ENCODE measurements at places on chromosomes 4 and X.

DNA sequence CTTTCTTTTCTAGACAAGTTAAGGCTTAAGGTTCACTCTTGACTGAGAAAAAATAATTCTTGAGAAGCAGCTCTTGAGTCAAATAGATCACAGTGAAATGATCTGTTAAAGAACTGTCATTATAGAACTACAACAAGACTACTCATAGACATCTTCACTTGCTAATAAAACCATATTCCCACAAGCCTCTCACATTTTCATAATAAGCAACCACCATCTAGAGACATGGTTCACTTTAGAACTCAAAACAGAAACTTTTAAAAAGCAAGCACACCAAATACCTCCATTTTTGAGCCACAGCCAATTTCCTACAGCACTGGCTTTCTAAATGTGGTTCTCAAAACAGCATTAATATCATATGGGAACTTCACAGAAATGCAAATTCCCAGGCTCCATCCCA is 309.5 kb downstream of the TMA16 start:
- DNase-seq, result no peak

- no peak for DNase-seq
These were observed 24.2 kb upstream of the EDNRA start for GRCh38 chr4:147456706-147457105.

- no peak for DNase-seq
These were observed 123.8 kb upstream of the CXCL13 start for GRCh38 chr4:77481856-77482255.

GRCh38 chr4:143294310-143294709 is 42.4 kb upstream of the GAB1 start:
- DNase-seq, result peak; percentile 67

DNA sequence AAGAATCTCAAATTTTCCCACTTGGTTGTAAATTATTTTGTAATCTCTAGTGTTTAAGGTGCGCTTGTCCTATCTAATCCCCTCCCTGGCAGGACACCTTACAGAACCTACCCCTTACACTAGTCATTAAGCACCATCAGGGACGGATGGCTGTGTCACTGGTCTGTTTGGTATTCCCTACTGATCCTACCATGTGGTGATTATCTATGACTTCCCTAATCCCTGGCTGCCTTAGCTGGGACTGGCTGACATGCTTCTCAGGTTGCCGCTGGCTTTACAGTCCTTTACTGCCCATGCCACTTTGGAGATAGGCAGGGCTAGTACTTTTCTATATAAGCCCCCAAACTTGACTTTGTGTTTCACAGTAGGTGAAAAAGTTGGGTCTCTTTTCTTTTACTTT is 58.6 kb downstream of the ELOVL6 start:
- no peak for DNase-seq

DNA sequence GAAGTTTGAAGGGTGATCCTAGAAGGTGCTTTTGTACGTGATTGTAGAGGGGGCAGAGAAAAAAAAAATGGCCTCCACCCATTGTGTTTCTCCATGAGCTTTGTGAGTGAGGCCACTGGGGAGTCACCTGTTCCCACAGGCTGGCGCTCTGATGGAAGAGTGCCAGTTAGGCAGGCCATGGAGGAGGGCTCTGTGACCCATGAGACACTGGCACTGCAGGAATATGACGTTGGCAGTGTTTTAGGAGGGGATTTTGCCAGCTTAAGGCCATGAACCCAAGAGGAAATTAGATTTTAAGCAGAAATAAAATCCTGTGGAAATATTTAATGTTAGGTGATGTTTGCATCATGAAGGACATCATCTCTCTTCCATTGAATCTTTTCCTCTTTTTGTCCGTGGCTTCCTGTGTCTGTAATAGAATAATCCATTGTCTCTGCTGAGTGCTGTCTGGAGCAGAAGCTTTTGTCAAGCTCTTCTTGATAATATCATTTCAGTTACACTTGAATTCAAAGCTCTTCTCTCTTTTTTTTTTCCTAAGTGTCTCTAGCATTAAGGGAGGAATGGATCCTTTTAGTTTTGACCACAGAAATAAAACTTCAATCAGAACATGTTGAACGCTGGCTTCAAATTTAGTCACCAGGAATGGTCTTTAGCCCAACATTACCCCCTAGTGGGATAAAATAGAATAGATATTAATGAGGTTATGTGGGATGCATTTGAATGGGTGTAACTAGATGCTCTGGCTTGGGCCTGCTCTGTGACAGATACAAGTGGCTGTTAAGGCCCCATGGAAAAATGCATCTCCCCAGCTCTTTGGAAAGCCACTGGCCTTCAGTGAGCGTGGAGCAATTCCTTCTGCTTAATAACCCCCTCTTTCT is 41.0 kb upstream of the UCP1 start:
- DNase-seq, result peak; percentile 83

DNA sequence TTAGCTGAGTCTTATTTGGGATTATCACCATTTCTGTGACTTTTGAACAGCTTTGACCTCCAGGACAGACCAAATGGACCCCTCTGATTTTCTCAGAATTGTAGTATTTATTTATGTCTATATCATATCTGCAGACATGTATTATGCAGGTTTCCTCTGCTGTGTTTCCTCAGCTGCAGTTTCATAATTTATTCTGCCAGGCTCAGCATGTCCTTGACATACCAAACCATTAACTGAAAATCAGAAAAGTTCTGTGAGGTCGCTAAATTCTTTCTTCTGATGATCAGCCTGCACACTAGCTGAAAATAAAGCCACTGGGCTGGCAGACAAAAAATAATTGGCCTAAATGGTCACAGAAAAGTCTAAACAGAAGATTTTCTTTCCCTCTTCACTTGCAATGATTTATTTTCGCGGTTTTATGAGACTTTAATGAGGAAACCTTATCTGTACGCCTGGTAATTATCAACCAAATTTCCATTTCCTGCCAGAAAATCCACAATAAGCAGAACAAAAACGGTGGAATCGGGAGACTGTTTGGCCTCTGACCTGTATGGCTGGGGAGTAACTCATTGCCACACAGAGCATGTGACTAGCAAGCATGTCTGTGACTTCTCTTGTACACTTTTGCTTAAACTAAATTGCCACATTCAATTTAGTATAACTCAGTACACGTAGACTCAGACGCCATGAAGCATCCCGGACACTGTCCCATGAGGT is 150.9 kb downstream of the ENPP6 start:
- peak; percentile 42 for DNase-seq

- DNase-seq, result no peak
These were observed 3.4 kb downstream of the NKRF start for GRCh38 chrX:119602701-119603255.

- DNase-seq, result no peak
These were observed 53.2 kb upstream of the TNIP3 start for GRCh38 chr4:121217351-121217750.

DNA sequence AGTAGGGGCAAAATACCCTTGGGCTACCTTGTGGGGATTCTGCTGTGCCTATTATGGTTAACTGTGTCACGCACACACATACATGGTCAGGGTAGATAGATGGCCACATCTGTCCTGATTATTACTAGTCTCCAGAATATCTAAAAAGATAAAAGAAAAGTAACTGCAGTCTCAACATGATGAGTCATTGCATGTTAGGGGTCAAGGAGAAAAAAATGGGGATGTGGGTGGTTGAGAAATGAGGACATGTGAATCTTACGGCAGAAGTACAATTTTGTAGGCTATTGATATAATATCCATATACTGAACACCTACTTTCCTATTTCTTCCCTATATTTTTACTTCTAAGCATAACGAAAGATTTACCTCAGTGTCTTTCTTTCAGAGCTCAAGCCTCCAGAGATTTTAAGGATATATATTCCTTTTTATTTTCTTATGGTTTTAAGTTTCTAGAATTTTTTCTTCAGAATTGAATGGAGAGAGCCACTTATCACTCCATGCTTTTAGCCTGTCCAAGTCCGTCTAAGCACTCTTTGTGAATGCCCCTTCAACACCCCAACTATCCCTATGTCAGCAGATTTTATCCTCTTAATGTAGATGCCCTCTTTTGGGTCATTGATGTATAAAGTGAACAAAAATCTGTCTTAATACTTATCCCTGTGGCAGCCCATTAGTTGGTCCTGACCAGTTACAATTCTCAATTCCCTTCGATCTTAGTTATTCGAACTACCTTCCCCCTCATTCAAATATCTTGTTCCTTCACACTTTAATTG is 642.2 kb downstream of the IQCM start:
- DNase-seq, result no peak

- DNase-seq, result peak; percentile 12
These were observed 54.4 kb upstream of the GAB1 start for GRCh38 chr4:143282211-143282707.

DNA sequence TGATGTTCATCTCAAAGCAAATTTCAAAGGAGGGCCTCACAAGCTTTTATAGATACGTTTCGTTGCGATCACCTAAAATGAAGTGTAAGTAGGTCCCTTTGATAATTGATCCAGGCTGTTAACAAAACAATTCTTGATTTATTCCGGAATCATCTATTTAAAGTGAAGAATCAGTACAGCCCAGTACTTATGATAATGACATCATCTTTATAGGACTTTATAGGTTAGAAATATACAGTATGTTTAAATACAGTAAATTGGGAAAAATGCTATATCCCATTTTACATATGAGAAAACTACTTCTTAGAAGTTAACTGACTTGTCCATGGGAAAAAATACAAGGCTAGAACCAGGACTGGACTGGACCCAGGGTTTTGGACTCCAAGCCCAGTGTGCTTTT is 3.7 kb downstream of the PTCHD1 start:
- DNase-seq, result no peak

- DNase-seq, result no peak
These were observed 473 bp upstream of the BCLAF3 start for GRCh38 chrX:19991350-19991718.

DNA sequence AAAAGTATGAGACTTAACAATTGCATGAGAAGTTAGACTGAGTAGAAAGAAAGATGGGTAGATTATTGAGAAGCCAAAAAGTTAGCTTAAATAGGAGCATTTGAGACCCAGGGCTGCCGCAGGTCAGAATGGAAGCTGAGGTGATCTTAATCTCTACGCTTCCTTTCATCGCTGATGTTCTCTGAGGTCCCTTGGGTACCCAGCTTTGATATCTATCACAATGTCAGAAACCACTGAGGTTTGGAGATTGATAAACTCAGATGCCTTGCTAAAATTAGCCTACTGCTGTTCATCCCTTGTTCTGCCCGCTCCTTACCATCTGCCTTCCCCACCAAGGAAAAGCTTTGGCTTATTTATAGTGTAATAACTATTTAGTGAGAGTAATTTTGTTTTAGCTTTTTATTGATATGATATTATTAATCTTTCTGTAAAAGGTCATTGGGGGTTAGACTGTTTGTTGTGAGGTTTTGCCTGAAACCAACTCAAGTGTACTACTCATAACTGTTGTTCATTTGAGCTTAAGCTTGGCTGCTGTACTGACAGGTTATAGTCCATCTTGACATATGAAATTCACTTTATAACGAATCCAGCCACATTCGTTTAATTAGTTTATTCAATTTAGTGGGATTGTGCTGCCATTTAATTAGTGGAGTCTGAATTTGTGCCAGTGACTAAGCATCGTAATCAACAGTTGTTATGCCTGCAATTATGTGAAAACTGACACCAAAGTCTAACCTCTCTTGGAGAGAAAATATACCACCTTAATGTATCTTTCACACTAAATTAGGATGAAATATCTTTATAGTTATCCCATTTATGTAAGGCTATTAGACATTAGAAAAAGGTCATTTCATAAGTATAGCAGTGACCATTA is 15.1 kb downstream of the MCUB start:
- no peak for DNase-seq

GRCh38 chrX:15908603-15909290 is 54.1 kb upstream of the AP1S2 start:
- no peak for DNase-seq

DNA sequence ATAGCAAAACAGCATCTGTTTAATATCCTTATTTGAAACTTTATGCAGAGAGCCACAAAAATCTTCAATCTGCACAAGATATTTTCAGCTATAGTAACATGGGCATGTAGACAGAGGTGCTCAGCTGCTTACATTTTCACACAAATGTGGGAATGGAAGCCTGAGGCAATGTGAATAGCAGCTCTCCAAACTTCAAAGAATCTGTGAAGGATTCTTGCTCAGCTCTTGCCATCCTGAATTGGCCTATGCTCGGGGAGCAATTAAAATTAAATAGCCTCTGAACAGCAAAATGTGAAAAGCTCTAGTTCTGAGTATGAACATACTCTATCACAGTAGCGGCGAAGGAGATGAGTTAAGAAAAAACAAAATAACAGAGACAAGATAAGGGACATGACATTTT is 1523.8 kb downstream of the PCDH7 start:
- no peak for DNase-seq

DNA sequence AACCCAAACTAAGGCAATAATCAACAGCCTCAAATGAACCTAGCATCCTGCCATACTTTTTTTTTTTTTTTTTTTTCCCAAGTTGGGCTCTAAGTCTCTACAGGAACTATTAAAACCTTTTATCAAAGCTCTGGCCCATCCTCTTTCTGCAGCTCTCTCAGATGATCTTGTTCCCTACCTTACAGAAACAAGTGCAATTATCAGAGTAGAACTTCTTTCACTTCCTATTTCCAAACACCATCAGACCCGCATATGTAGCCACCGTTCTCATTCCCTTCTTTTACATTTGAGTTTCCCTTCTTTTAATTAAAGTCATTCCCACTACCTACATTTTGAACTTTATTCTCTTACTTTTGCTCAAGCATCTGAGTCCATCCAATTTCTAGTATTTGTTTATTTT is 690.6 kb downstream of the DMD start:
- DNase-seq, result no peak

GRCh38 chrX:54180403-54180802 is 2.7 kb downstream of the FAM120C start:
- DNase-seq, result no peak

DNA sequence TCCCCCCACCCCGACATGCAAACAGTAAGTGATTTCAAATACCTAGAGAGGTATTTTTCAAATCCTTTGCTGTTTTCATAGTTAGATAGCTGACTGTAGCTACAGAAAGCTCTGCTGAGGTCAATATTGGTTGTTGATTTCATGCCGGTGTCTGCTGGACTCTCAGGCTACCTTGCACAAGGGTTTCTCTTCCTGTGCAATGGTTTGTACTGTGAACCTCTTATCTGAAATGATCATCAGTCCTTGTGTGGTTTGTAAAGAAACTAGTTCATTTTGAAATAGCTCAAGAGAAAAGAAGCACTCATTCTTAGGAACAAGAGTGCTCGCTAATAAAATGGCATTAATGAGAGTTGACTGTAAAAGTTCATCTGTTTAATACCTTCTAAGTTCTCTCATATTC is 2.1 kb downstream of the MTM1 start:
- DNase-seq, result no peak

GRCh38 chr4:5808081-5808741 is 84.7 kb downstream of the CRMP1 start:
- peak; percentile 50 for DNase-seq
